ENCODE measurements at places on chromosomes 13 and 19. TPM values are rescaled to one million over a fixed set of nuclear protein-coding genes. Genes with fewer than 3 reads are reported as not detected.

DNA sequence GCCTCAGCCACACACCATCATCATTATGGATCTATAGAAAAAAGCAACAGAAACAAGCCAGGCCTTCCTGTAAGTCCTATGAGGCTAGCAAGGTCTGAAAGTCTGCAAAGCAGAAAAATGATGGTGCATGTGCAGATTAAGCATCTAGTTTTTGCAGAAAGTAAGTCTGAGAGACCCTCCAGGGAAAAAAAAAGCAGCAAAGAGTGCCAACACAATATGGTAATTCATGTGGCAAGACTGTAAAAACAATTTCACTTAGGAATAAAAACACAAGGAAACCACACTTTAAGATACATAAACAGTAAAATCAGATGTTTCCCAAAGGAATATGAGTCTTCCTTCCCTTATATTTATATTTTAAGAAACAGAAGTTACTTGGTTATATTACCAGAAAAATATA, 112.3 kb upstream of the FBXL3 start:
- H3K27ac ChIP-seq = no peak overlapping the region
- no peak overlapping the region for H3K4me3 ChIP-seq
- no peak for DNase-seq
- H3K4me1 ChIP-seq = no peaks in the 10 kb centered on the region
- no peaks in the 10 kb centered on the region for H3K27me3 ChIP-seq

DNA sequence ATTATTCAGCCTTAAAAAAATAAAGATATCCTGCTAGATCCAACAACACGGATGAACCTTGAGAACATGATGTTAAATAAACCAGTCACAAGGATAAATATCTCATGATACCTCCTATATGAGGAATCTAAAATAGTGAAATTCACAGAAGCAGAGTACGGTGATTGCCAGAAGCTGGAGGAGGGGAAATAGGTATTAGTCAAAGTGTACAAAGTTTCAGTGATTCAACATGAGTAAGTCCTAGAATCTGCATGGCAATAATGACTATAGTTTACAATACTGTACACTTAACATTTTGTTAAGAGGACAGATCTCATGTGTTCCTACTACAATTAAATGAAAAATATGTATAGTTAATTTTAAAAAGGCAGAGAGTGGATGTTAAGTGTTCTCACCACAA, 206.6 kb upstream of the SLC10A2 start:
- no peaks in the 10 kb centered on the region for H3K27me3 ChIP-seq
- no peaks in the 10 kb centered on the region for H3K36me3 ChIP-seq
- H3K4me1 ChIP-seq = no peaks in the 10 kb centered on the region

- peaks cover 24% of the 10 kb centered on the region for H3K4me1 ChIP-seq
- H3K27ac ChIP-seq = peak overlapping the region; percentile 51
- no peak overlapping the region for H3K4me3 ChIP-seq
- DNase-seq = no peak
- H3K36me3 ChIP-seq = peaks cover 36% of the 10 kb centered on the region
Measured at GRCh38 chr19:49356382-49356781, 5.8 kb downstream of the TEAD2 start.

DNA sequence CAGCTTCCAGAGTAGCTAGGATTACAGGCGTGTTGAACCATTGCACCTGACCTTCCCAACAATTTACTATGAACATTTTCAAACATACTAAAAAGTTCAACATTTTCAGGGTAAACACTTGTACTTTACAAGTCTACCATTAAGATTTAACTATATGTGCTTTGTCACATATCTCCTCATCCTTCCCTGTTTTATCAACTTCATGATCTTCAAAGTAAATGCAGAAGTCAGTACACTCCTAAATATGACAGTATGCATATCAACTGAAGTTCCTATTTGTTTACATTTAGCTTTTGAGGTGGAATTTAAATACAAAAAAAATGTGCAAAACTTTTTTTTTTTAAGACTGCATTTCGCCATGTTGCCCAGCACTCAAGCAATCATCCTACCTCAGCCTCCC, 18.5 kb downstream of the LNX2 start:
- H3K4me1 ChIP-seq = peaks cover 8% of the 10 kb centered on the region
- no peaks in the 10 kb centered on the region for H3K36me3 ChIP-seq
- H3K4me3 ChIP-seq = no peak overlapping the region
- no peaks in the 10 kb centered on the region for H3K27me3 ChIP-seq
- H3K27ac ChIP-seq = no peak overlapping the region

GRCh38 chr13:93216122-93216521, 10.5 kb upstream of the GPC6 start:
- H3K36me3 ChIP-seq = no peaks in the 10 kb centered on the region
- no peak overlapping the region for H3K27ac ChIP-seq
- no peaks in the 10 kb centered on the region for H3K27me3 ChIP-seq
- no peak for DNase-seq
- H3K4me1 ChIP-seq = no peaks in the 10 kb centered on the region

ZNF490 gene
- total RNA-seq = 6.6 TPM

ZNF208 gene
- total RNA-seq = 40.2 TPM

FBXO27 gene
- 3.2 TPM for total RNA-seq

COL5A3 gene
- total RNA-seq = 6.1 TPM

BEST2 gene
- not detected for total RNA-seq

SPACA6 gene
- total RNA-seq = 45.7 TPM
